ENCODE measurements at places on chromosomes 6 and 20.

DNA sequence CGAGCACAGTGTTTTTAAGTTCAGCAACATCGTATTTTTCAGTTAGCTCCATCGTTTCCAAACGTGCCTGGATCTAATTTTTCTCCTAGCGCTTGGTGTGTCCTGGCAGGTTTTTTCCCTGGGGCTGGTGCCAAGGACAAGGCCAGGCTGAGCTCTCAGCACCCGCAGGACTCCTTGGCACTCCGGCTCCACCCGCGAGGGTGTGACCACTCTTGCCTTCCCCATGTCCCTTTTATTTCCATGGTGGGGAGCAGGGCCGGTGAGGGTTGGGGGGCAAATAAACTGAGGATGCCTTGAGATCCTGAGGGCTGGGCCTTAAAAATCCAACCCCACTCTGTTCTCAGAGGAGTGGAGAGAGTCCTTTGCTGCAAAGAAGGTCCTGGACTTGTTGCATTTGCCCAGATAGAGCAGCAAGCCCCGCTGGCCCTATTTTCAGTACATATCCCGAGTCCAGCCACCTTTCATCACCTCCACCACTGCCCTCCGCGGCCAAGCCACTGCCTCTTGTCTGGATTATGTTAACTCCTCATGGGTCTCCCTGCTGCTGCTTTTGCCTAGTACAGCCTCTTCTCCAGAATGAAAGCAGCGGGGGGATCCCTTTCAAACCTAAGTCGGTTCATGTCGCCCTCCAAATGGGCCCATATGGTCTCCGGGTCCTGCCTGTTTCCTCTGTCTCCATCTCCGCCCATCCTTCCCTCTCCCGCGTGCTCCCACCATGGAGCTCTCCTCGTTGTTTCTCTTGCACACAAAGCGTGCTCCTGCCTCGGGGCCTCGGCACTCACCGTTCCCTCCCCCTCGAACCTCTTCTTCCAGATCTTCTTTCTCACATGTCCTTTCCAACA, 4.5 kb upstream of the RAB44 start:
- no peak for DNase-seq

- no peak for DNase-seq
Measured at GRCh38 chr6:168826726-168827585, 386.0 kb downstream of the SMOC2 start.

GRCh38 chr6:139653111-139653510, 278.7 kb upstream of the CITED2 start:
- no peak for DNase-seq

GRCh38 chr6:13789746-13790145, 24.6 kb downstream of the MCUR1 start:
- DNase-seq: no peak

GRCh38 chr6:39819228-39819627, 27.1 kb downstream of the DAAM2 start:
- no peak for DNase-seq

DNA sequence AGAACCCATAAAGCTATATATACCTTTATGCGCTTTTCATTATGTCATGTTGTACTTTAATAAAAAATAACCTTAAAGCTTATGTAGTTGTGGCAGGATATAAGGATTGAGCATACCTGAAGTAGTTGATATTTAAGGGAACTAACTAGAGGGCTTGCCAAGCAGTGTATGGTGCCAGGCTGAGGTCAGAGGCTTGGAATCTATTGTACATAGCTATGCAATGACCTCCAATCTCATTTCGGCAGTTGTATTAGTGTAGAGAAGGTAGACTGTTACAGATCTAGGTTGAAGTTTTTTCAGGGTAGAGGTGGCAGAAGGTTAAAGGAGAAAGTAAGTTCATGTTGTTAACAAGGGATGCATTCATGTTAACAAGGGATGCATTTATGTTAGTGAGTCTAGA, 397.7 kb upstream of the HS3ST5 start:
- no peak for DNase-seq

DNA sequence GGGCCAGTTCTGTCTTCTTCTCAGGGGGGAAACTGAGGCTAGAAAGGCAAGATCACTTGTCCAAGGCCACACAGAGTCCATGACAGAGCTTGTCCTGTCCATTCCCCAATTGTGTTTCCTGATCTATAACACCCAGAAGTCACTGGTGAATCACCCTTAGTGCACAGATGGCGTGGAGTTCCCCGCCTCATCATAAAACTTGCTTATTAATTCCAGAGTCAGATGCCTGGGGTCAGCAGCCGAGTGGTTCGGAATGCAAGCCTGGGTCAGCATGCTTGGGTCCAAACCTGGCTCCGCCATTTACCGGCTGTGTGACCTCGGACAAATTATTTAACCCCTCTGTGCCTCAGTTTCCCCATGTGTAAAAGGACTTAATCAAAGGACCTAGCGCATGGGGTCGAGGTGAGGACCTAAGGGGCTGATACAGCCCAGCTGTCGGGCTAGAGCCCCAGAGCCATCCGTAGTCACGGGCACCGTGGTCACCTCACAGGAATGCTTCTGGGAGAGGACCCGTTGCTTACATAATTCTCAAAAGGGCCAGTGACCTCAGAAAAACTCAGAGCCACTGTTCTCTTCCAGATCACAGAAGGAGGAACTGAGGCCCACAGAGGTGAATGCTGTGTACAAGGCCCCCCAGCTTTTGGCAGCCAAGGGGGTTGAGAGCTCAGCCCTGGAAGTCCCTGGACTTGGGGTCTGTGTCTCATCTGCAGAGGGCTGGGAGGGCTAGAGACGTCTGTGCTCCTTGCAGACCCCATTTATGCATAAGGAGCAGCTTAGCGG, 1.4 kb upstream of the ZBP1 start:
- DNase-seq: no peak

GRCh38 chr20:19872001-19872400, 113.9 kb downstream of the RIN2 start:
- DNase-seq: no peak

DNA sequence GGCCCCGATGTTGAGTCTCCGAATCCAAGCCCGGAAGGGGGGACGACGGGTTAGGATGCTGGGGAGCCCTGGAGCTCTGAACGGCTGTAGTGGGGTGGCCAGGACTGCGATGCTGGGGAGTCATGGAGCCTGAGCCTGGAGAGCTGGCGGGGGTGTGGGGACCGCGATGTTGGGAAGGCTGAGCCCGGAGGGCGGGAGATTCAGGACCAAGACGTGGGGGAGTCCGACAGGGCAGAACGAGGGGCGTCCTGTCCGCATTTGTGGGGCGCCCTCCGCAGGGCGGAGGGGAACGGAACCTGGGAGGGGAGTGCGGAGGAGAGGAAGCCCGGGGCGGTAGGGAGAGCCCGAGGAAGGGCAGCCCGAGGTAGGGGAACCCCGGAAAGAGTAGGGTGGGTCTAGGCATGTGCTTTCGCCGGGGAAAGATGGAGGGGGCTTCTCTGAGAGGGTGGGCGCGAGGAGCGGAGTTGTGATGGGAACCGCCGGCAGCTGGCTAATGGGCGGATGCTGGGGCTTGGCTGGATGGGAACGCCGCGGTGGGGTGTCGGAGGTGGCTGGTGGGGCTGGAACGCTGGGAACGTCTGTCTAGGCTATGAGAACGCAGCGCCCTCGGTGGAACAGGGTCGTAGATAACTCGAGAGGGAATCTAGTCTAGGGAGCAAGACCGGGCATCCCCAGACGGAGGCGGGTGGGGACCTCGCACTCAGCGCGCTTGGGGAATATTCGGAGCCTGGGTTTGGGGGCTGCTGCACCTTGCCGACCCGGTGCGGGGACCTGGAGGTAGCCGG, 684 bp downstream of the PAQR8 start:
- peak; percentile 30 for DNase-seq

GRCh38 chr6:152142105-152142504, 334.6 kb downstream of the ESR1 start:
- DNase-seq: no peak

DNA sequence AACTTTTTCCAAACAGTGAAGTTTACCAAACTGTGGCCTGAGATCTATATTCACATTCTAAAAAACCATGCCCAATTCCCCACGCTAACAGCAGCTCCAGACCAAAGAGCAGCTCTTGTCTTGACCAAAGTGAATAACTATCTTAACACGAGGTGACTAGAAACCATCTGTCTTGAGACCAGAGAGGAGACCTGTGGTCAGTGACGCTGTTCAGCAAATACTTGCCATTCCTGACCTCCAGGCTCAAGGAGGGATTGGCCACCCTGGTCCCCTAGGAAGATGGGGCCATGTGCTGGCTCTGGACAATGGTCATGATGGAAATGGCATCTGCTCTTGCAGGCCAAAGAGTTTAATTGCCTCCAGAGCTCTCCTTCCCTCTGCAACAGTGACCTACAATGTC, 104.4 kb upstream of the CD93 start:
- no peak for DNase-seq

GRCh38 chr6:170388113-170388512, 81.6 kb downstream of the FAM120B start:
- no peak for DNase-seq

DNA sequence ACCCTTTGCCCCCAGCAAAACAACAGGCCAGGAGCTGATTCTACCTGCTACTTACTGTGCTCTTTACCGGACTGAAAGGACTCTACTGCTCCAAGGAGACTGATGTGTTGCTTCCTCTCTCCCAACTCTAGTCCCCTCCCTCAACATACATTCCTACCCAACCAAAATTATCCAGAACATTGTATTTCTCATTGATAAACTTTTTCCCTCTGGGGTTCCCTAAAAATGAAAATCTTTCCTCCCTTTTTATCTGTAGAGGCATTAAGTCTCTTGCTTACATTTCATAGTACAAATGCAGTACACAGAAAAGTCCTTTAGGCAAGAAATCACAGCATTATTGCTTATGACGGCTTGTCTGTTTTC, 940 bp upstream of the HS3ST5 start:
- DNase-seq: no peak

GRCh38 chr20:15547119-15547518, 1026.1 kb downstream of the KIF16B start:
- DNase-seq: no peak

- no peak for DNase-seq
Measured at GRCh38 chr20:34001378-34001777, 7.7 kb downstream of the RALY start.

DNA sequence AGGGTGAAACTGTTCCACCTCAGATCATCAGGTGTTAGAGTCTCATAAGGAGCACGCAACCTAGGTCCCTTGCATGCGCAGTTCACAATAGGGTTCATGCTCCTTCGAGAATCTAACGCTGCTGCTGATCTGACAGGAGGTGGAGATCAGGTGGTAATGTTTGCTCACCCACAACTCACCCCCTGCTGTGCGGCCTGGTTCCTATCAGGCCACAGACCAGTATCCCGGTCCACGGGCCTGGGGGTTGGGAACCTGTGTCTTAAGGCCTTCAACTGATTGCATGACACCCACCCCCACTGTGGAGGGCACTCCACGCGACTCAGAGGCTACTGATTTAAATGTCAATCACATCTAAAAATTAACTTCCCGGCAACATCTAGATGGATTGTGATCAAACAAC, 411.2 kb upstream of the SULF2 start:
- DNase-seq: no peak

DNA sequence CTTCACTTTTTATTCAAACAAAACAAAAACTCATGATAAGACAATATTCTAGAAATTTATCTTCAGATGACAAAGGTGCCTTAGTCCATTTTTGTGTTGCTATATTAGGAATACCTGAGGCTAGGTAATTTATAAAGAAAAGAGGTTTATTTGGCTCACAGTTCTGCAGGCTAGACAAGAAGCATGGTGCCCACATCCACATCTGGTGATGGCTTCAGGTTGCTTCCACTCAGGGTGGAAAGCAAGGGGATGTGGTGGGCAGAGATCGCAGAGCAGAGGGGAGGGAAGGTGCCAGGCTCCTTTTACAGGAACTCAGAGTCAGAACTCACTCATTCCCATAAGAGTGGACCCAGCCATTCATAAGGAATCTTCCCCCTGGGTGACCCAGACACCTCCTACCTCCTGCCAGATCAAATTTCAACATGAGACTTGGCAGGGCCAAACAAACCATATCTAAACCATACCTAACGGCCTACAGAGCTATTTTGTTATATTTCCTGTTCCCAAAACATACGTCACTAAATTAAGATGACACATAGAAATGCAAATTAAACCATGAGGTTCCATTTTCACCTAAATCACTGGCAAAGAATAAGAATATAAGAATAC, 26.4 kb downstream of the ABHD12 start:
- DNase-seq: no peak

DNA sequence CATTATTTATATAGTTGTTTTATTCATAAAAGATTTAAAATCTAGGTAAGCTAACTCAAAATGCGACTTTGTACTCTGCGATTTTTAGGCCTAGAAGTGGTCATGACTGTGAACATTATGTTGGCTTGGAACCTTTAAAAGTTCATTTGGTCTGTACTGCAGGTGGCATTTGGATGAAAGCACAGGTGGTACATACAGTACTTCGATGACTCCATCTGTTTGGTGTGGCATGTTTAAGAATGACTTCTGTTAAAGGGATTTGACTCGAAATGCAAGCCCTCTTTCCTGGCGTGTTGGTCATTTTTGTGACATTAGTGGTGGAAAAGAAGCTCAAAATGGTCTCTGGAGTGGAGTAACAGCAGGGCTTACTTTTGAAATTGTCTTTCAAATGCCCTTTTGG, 118.1 kb downstream of the UST start:
- no peak for DNase-seq

- no peak for DNase-seq
Measured at GRCh38 chr6:81790034-81790433, 37.6 kb upstream of the TENT5A start.

GRCh38 chr20:60060593-60060992, 102.4 kb downstream of the CDH26 start:
- no peak for DNase-seq

DNA sequence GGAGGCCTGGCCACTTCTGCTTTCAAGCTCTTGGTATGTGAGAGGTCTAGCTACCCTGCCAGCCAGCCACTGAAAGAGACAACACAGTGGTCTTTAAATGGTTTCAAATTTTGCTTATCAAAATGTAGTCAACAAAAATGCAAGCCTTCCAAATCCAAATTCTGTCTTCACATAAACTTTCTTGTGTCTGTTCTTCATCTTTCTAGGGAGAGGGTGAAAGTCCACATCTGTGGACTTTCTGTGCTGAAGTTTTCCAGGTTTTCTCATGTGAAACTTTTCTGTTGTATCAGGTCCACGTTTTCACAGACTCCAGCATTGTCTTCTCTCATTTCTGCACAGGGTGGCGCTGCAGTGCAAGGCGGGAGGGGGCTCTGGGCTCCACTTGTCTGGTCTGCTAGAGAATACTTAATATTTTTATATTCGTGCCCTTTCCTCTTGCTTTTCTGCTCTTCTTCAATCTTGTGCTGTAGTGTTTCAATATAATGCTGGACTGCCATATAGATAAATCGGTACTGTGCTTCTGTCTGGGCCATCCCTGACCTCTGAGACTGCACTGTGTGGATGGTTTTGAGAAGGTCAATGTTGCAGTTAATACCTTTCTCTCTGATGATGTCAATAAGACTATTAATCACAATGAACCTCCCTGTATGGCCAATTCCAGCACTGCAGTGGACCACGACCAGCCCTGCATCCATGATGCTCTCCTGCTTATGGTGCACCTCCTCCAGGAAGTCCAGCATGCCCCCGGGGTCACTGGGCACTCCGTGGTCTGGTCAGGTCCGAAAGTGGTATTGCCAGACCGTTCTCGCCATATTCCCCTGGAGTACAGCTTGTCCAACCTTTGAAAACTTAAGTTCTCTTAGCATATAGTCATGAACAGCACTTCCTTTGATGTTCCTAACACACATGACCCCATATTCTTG, 161.6 kb upstream of the TNFAIP3 start:
- DNase-seq: peak; percentile 59
